Panc1 (cell line): ENCODE measurements at places on chromosomes 16 and 17. TPM values are rescaled to one million over a fixed set of nuclear protein-coding genes. Genes with fewer than 3 reads are reported as not detected.

DNA sequence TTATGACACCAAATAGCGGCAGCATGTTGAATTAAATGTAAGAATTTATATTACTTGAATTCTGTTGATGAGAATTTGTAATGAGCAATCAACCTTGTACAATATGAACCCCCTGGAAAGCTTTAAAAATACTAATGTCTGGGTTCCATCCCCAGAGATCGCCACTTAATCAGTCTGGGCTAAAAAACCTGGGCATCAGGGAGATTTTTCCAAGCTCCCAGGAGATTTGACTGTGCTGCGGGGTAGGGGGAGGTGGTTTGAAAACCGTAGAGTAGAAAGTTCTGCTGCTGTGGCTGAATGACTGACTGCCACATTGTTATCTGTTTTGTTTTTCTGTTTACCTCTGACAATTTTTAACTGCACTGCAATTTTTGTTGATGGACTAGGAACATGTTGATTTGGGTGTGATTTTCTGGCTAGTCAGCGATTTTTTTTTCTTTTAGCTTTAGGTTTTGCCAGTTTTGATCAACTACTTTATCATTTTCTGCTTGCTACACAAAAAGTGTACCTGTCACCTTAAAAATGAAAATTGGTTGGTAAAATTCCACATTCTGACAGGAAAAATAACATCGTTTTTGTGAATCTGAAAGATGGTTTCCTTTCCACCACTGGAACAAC, 79.3 kb downstream of the PCTP start:
- DNase-seq, result no peak

GRCh38 chr17:78322327-78322857, 37.5 kb downstream of the SOCS3 start:
- DNase-seq, result no peak

DNA sequence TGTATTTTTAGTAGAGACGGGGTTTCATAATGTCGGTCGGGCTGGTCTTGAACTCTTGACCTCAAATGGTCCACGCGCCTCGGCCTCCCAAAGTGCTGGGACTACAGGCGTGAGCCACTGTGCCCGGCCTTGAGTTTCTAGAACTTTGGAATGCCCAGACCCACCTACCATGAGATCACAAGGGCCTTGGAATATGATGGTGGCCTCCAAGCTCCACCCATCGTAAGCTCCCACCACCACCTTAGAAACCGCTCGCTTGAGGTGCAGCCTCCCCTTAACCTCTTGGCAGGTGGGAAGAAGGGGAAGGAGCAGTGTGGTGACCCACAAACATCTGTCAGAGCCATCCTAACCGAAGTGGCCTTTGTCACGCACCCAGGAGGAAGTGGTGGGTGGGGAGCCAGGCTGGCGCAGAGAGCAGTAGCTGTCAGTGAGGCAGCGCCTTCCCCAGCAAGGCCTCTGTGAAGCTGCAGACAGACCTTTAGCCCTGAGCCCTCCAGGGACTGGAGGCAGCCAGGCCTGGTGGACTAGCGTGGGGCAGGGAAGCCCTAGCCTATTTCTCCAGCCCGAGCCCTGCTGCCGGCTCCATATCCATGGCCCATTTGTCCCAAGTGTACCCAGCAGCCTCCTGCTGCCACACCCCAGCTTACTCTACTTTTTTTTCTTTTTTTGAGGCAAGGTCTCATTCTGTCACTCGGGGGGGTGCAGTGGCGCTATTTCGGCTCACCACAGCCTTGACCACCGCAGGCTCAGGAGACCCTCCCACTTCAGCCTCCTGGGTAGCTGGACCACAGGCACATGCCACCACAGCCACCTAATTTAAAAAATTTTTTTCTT, 13.1 kb upstream of the SEPHS2 start:
- no peak for DNase-seq

- DNase-seq, result no peak
These were observed 23.6 kb downstream of the MPG start for GRCh38 chr16:101586-101985.

DNA sequence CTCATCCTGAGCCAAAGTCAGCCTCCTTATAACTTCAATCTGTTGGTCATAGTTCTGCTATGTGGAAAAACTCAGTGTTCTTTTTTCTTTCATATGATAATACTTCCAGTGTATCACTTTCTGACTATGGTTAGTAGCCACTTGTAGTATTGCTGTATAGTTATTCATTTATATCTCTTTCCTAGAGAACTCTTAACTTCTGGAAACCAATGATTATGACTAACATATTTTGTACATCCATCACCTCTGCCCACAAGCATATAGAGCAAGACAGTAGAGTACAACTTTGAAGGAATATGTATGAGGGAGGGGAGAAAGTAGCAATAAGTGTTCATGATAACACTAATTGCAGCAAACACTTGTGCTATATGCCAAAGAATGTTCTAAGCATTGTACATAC, 38.6 kb downstream of the COX10 start:
- DNase-seq, result no peak

DNA sequence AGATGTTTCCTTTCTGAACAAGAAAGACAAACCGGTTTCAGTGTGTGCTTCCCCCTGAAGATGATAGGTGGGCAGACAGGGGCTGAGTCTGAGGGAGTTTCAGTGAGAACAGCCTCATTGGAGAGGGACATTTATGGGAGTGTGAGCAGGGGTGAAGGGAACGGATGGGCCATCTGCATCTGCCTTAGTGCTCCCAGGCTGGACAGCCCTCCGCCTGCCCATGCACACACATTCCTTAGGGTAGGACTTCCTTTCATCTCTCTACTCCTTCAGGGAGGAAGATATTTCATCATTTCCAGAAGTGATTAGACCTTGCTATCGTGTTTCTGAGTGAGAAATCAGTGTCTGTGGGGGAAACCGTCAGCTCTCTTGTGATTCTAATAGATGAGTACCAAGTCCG, 3.8 kb downstream of the SHISA6 start:
- no peak for DNase-seq

GRCh38 chr16:49407873-49408550, 34.4 kb downstream of the C16orf78 start:
- peak; percentile 32 for DNase-seq

DNA sequence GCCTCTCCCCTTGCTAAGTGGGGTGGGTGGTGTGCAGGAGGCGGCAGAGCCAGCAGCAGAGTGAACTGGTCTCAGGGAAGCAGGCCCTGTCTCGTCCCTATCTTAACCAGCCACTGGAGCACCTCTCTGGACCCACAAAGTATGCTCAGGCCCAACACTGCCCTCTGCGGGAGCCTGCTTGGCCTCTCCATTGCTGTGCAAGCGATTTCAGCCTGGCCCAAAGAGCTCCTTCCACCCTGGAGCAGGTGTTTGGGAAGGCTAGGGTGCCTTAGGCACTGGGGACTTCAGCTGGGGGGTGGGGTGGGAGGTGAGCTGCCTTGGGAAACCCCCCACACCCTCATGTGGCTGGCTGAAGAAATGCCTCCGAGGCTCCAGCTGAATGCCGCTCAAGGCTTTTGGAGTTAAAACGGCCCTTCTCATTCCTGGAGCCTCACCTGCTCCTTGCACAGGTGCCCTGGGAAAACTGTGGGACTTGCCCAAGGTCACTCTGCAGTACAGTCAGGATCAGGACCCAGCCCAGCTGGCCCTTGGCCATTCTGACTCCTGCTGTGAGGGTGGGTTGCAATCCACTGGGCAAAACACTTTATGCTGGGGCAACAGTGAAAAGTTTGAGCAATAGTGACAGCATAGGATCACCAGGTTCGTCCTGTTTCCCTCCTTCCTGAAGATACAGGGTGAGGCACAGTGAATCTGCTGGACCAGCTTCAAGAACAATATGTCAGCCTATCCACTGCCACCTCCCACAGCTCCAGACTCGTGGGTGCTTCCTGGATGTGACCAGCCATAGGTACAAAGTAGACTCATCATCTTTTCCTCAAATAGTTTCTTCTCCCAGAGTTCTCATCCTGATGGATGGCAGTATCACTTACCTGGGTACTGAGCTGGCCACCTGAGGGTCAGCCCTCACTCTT, 5.9 kb upstream of the UBE2O start:
- no peak for DNase-seq

GRCh38 chr16:14310519-14310991, 239.4 kb downstream of the MRTFB start:
- DNase-seq, result no peak

DNA sequence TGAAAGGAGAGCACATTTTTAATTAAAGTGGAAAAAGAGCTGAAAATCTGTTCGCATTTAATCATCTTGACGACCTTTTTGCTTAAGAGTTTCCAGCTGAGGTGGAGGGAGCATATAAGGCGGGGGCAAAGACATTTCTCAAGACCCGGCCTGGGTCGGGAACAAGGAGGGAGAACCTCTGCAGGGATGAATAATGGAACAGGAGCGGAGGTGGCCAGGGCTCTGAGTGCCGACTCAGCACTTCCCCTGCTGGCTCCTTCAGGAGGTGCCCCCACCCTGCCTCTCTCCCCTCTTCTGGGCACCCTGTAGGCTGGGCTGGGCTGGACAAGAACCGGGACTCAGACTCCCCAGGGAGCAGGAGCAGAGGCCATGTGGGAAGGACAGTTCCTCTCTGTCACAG, 7.9 kb upstream of the NGFR start:
- no peak for DNase-seq

DNA sequence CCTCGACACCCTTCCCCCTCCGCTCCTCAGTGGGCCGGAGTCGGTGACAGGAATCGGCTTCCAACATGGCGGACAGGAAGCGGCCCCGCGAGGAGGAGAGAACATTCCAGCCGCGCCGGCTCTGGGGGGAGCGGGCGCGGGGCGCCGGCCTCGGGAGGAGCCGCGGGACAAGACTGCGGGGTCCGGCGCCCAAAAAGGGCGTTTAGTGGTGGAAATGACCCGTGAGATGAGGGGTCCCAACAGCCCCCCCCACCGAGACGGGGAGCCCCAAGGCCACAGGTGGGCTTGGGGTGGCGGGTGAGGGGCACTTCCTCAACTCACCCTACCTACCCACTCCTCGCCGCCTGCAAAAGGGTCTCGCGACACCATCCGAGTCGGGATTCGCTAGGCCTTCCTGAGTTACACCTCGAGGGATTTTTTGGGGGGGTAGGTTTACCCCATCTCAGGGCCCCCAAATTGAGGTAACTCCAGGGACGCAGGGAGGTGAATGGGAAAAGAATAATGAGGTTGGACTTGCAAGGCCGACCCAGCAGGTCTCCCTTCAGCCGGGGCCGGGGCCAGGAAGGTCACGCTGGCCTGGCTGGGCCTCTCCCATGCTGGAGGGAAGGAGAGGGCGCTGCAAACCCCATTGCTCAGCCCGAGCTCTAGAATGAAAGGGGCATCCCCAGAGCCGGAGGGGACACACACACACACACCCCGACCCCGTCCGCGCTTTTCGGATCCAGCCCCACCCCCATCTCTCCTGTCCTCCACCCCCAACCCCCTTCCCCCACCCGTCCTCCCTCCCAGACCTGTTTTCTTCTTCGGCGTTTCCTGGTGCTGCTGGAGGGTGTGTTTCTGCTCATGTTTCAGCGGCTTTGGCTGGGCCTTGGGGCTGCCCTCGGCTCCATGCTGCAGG, 707 bp downstream of the NUFIP2 start:
- no peak for DNase-seq

- DNase-seq, result no peak
These were observed 30.2 kb downstream of the TENT4B start for GRCh38 chr16:50183316-50183715.

- DNase-seq, result no peak
These were observed 10.4 kb downstream of the RAI1 start for GRCh38 chr17:17691468-17692263.

DNA sequence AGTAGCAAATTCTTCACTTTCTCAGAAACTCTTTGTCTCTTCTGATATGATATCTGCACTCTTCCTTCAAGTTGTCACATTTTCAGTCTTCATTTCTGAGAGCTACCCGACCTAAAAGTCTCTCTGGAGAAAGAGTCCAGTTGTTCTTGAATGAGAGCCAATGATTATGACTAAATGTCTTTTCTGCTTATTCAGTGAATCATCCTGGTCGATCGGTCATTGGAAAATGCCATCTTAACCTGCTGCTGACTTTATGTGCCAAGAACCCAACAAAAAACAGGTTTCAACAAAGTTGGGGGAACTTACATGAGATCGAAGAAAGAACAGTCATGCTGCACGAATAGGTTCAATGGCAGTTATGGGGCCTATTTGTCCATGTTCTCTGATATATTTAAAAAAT, 15.9 kb downstream of the SOX9 start:
- DNase-seq, result no peak

The SLC6A2 gene
- total RNA-seq, result 0.10 TPM

The GRIN2A gene
- total RNA-seq, result 12.3 TPM

The KRT31 gene
- total RNA-seq, result not detected

The ABCC11 gene
- not detected for total RNA-seq

The MLKL gene
- total RNA-seq, result 4.8 TPM

The CNGB1 gene
- not detected for total RNA-seq

The SLC16A13 gene
- total RNA-seq, result 13.1 TPM
